Left lung (tissue), 14 donors: ENCODE measurements at places on chromosomes 11 and 22. TPM values are rescaled to one million over a fixed set of nuclear protein-coding genes. Genes with fewer than 3 reads are reported as not detected.

The CASP1 gene
- 56.8 TPM for total RNA-seq

The KCTD21 gene
- 12.0 TPM for total RNA-seq

The CCDC81 gene
- 0.58 TPM for total RNA-seq

The CYB5R2 gene
- 13.1 TPM for total RNA-seq

GRCh38 chr11:62421996-62422395 is 3.2 kb downstream of the SCGB1A1 start:
- H3K27ac ChIP-seq = no peak overlapping the region
- H3K4me1 ChIP-seq = peaks cover 21% of the 10 kb centered on the region
- no peaks in the 10 kb centered on the region for H3K36me3 ChIP-seq
- no peak overlapping the region for H3K4me3 ChIP-seq
- no peak for DNase-seq

GRCh38 chr11:66321606-66322005 is 4.8 kb upstream of the CD248 start:
- no peak overlapping the region for H3K4me3 ChIP-seq
- H3K27ac ChIP-seq = no peak overlapping the region
- peaks cover 35% of the 10 kb centered on the region for H3K4me1 ChIP-seq

- no peak for DNase-seq
Observed at GRCh38 chr11:133747409-133747808, 97.9 kb downstream of the SPATA19 start.

- no peak overlapping the region for H3K4me3 ChIP-seq
- no peak overlapping the region for H3K27ac ChIP-seq
- H3K36me3 ChIP-seq = no peaks in the 10 kb centered on the region
- no peak for DNase-seq
- H3K4me1 ChIP-seq = no peaks in the 10 kb centered on the region
Observed at GRCh38 chr11:88555018-88555828, 217.7 kb upstream of the CTSC start.

DNA sequence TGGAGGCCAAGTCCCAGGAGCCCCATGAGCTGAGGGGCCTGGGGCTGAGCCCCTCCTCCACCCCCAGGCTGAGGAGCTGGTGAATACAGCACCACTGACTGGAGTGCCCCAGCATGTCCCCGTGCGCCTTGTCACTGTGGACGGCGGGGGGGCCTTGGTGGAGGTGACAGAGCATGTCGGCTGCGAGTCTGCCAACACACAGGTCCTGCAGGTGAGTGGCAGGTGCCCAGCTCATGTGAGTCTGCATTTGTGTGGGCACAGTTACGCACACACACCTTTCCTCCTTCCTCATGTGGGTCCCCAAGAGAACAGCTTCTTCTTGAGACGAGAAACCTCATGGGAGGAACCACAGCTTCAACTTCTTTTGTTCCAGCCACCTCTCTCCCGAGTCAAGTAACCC is 7.7 kb downstream of the TMEM132A start:
- H3K4me1 ChIP-seq = no peaks in the 10 kb centered on the region
- DNase-seq = no peak
- no peak overlapping the region for H3K27ac ChIP-seq

DNA sequence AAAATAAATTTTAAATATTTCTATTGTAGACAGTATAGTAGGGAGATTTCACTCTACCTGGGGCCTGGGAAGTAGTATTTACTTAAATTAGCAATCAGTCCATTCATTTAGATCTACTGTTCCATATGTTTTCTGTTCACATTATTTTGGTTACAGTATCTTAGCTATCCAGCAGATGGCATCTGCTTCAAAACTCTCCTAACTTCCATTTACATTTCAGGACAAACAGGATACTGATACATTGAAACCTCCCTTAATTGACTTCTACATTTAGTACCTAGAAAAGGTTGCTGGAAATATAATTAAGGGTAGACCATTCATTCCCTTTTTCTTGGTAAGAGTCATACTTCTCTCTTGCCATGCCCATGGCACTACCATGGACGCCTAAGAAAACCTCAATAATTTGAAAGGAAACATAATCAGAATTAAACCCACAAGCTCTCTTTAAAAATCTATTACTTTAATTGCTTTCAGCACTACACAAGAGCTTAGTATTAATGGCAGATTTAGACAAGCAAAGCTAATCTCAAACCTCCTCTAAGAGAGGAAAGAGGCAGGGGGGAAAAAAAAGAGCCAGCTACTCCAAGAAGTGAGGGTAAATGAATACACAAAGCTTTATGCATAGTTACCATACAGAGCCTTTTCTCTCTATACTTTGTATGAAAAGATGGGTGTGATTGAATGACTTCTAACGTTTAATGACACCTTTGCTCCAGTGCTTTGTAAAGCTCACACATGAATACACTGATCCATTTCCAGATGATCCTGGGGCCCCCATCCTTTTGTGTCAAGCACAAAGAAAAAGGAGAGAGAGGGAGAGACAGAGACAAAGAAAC is 131.2 kb upstream of the MTMR2 start:
- no peak overlapping the region for H3K4me3 ChIP-seq
- H3K27me3 ChIP-seq = no peaks in the 10 kb centered on the region
- H3K27ac ChIP-seq = peak overlapping the region; percentile 23
- no peaks in the 10 kb centered on the region for H3K36me3 ChIP-seq

DNA sequence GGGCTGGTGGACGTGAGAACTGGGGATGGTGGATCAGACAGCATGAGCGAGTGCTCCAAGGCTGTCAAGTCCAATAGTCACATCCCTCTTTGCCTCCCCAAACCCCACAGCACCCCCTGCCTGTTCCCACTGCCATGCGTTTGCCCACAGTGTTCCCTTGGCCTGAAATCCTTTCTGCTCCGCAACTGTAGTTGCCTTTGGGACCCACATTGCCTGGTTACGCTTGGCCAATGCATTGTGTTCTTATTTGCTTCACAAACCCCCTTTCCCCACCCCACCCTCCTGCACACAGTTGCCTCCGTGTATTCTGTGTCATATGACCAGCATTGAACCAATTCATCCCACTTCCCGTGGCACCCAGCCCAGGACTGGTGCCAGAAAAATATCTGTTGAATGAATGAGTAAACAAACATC is 2.1 kb upstream of the KIAA0930 start:
- no peak overlapping the region for H3K4me3 ChIP-seq
- H3K36me3 ChIP-seq = no peaks in the 10 kb centered on the region
- no peak overlapping the region for H3K27ac ChIP-seq
- DNase-seq = no peak

DNA sequence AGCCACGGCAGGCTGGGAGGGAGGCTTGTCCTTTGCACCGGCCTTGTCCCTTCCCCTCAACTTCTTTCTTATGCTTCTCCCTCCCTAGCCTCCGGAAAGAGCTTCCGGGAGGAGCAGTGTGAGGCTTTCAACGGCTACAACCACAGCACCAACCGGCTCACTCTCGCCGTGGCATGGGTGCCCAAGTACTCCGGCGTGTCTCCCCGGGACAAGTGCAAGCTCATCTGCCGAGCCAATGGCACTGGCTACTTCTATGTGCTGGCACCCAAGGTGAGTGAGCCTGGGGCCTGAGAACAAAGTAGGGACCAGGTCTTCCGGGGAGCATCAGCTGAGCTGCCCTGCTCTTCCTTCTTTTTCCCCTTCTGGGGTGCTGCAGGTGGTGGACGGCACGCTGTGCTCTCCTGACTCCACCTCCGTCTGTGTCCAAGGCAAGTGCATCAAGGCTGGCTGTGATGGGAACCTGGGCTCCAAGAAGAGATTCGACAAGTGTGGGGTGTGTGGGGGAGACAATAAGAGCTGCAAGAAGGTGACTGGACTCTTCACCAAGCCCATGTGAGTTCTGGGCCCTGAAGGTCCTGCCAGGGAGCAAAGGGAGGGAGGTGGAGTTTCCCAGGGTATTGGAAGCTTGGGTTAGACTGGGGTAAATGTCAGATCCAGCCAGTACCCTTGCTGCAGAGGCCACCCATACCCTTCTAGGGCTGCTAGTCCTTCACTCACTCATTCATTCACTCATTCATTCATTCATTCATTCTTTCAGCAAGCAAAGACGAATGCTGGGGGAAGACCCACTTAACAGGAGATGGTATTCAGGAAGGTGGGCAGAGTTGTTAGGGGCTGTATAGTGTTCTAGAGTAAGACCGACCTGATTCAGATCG is 22.6 kb downstream of the ADAMTS15 start:
- no peaks in the 10 kb centered on the region for H3K4me1 ChIP-seq
- no peak overlapping the region for H3K4me3 ChIP-seq
- DNase-seq = no peak
- no peaks in the 10 kb centered on the region for H3K27me3 ChIP-seq
- no peaks in the 10 kb centered on the region for H3K36me3 ChIP-seq

DNA sequence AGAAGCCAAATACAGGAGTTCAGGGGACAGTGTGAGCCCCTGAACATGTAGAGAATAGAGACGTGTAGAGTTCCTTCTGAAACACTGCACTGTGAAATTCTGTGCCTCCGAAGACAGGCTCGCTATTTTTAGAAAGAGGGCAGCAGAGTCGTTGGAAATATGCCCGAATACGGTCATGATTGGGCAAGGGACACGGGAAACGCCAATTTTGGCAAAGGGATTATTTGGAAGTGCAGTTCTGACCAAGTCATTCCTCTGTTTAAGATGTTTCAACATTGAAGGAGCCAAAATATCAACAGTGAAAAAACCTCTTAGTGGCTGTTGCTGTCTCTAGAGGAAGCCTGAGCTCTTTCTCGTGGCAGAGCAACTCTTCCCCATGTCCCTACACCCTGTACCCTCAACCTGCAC is 9.5 kb upstream of the CBX6 start:
- H3K4me3 ChIP-seq = no peak overlapping the region
- DNase-seq = peak; percentile 82
- H3K27ac ChIP-seq = peak overlapping the region; percentile 42
- no peaks in the 10 kb centered on the region for H3K27me3 ChIP-seq
- no peaks in the 10 kb centered on the region for H3K36me3 ChIP-seq

DNA sequence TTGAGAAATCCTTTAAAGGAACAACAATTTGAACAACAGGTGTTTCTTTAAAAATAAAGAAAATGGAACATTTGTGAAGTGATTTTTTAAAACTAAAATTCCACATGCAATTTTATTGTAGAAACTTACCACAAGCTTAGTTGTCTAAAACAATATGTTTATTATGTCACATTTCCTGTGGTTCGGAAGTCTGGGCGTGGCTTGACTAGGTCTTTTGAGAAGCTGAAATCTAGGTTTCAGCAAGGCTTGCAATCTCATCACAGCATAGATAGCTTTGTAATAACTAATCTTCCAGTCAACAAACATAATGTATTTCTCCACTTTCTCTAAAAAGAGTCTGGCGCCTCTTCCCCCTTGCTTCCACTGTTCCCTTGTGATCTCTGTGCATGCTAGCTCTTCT is 27.0 kb downstream of the MS4A6A start:
- no peak overlapping the region for H3K27ac ChIP-seq
- no peak for DNase-seq
- no peaks in the 10 kb centered on the region for H3K4me1 ChIP-seq
- no peaks in the 10 kb centered on the region for H3K27me3 ChIP-seq
- no peaks in the 10 kb centered on the region for H3K36me3 ChIP-seq

DNA sequence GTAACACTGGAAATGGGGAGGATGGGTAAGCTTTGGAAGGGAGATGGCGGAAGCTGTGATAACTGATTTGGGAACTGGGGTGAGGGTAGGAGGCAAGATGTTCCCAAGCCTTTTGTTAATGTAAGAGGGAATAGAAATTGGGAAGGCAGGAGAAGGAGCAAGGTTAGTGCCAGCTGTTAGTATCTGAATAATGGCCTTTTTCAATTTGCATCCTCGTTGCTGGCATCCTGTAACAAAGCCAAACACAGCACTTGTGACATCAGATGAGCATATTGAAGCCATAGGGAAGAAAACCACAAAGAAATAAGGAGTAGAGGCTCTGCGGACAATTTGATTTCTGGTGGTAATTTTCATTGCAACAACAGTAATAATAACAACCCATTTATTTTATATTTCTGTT is 70.9 kb upstream of the CLMP start:
- no peak overlapping the region for H3K4me3 ChIP-seq
- no peak overlapping the region for H3K27ac ChIP-seq
- H3K36me3 ChIP-seq = no peaks in the 10 kb centered on the region
- no peak for DNase-seq
- H3K27me3 ChIP-seq = peaks cover 7% of the 10 kb centered on the region

- peak overlapping the region; percentile 82 for H3K4me3 ChIP-seq
- peaks cover 56% of the 10 kb centered on the region for H3K4me1 ChIP-seq
- DNase-seq = no peak
- H3K27me3 ChIP-seq = no peaks in the 10 kb centered on the region
- H3K27ac ChIP-seq = no peak overlapping the region
Observed at GRCh38 chr22:50201191-50202129, 649 bp downstream of the SELENOO start.

DNA sequence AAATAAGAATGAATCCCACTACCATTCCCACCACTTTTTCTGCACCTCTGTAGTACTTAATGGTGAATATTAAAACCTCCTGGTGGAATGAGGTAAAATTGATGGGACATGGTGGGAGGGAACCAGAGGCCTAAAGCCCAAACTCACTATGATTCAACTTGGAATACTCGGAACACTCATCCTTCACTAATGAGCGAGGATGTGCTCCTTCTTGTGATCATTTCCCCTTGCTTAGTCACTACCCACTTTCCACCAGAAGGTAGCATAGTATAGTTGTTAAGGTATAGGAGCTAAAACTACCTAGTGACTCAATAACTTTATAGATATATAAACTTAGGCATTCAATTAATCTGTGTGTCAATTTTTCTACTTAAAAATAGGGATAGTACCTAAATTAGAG is 728.9 kb downstream of the OPCML start:
- no peaks in the 10 kb centered on the region for H3K27me3 ChIP-seq
- no peaks in the 10 kb centered on the region for H3K36me3 ChIP-seq
- DNase-seq = no peak
- no peaks in the 10 kb centered on the region for H3K4me1 ChIP-seq
- H3K4me3 ChIP-seq = no peak overlapping the region

DNA sequence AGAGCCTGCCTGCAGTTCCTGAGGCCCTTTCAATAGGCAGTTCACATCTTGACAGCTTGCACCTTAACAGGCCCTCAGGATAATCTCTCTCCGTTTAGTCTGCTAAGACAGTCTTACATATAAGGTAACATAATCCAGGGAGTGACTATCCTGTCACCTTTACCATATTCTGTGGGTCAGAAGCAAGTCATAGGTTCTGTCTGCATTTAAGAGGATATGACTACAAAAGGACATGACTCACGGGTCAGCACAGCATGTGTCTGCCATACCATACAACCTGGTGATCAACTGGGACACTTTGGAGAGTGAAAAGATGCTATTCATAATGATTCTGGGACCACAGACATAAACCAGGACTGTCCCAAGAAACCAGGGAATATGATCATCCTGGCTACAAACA is 611.1 kb downstream of the SOX6 start:
- no peak overlapping the region for H3K27ac ChIP-seq
- no peak for DNase-seq
- H3K27me3 ChIP-seq = no peaks in the 10 kb centered on the region
- no peak overlapping the region for H3K4me3 ChIP-seq
- no peaks in the 10 kb centered on the region for H3K4me1 ChIP-seq

- peaks cover 62% of the 10 kb centered on the region for H3K36me3 ChIP-seq
- H3K4me3 ChIP-seq = no peak overlapping the region
- H3K27me3 ChIP-seq = no peaks in the 10 kb centered on the region
- DNase-seq = no peak
Observed at GRCh38 chr11:111620518-111620917, 18.3 kb downstream of the SIK2 start.
